ENCODE measurements at places on chromosomes 5 and 9.

DNA sequence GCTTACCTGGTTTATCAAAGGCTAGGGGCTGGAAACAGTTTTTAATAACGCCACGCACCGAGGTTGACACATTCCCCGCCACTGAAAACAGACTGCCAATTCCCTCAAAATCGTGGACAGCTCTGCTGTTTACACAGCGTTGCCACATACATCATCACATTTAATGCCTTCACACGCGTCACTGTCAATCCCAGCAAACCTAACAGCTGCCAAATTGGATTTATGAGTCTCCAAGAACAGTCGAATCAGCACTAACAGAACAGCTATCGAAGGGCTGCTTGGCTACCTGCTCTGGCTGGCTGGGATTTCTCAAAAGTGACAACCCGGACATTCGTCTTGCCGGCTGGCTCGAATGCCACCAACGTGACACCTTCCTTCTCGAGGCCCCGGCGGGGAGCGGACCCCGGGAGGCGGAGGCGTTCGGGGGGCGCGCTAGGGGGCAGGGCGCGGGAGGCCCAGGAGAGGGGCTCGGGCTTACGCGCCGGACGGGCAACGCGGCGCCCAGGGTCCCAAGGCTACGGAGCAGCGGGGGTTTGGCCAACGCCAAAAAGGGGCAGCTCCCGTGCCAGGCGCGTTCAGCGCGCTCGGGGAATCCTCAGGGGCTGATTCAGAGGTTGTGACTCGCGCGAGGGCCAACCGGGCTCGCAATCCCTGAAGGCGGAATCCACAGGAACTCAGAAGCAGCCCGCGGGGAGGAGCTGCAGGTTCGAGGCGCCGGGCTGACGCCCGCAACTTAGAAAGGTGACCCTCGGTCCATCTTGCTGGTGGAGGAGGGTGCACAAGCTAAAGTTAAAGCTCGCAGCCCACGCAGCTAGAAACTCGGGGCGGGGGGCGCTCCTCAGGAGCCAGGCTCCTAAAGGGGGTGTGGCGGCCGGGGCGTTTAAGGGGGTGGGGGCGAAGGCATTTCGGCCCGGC is 1.2 kb downstream of the CDC14B start:
- H3K4me3 ChIP-seq, result peak overlapping the region; percentile 62
- H3K27me3 ChIP-seq, result no peaks in the 10 kb centered on the region
- peak; percentile 42 for DNase-seq
- peaks cover 29% of the 10 kb centered on the region for H3K4me1 ChIP-seq
- no peak overlapping the region for H3K27ac ChIP-seq

DNA sequence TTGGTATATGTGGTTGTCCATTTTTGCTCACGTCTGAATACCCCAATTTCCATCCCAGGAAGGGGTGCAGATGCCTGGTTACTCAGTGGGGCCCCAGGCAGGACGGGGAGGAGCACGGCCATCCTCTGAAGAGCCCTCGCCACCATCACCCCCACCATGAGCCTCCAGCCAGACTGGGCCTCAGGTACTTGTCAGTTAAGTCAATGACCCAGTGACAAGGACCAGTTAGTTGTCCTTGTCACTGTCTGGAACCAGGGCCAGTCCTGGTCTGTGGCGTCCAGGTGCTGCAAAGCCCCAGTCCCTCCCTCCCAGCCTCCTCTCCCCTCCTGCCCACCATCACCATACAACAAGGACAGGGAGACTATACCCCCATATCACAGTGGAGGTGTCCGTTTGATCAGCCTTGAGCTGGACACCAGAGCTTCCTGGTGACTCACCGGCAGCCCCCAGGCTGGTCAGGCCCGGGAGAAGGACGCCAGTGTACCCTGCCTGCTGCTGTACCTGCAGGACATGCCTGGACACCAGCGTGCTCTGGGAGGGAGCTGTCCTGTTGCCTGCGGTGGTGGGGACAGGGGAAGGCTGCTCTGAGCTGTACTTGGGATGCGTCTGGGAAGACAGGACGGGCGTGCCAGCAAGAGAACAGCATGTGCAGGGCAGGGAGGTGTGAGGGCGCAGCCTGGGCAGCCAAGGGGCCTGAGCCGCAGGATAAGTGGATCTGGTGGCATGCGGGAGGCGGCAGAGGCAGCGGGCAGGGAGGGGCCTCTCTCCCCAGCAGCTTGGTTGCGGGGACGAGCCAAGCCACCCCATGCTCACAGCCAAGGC is 32.6 kb upstream of the TTLL11 start:
- H3K4me3 ChIP-seq, result peak overlapping the region; percentile 64
- H3K36me3 ChIP-seq, result no peaks in the 10 kb centered on the region
- H3K4me1 ChIP-seq, result peaks cover 13% of the 10 kb centered on the region
- peaks cover 19% of the 10 kb centered on the region for H3K27me3 ChIP-seq

DNA sequence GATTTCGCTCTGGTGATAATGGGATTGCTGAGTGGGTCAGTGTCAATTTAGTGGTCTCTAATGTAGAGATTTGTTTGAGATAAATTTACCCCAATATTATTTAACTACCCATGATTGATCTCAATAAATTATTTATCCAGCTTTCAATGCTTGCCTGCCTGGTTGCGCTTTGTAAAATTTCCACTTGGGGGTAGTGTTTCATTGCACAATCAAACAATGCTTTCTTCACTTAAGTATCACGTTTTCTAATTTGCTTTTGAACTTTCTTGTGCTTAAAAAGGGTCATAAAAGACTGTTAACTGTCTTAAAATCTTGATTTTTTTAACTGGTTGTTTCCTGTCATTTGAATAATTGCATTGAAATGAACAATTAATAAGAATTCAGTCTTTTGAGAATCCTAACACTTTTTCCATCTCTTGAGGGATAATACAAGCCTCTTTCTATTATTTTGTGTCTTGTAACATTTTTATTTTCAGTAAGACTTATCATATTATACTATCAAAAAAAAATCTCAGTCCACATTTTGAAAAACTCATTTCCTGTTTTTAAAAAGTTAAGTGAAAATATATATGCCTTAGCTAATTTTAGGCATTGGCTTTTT is 18.7 kb downstream of the HSD17B4 start:
- H3K36me3 ChIP-seq, result peaks cover 21% of the 10 kb centered on the region
- peaks cover 3% of the 10 kb centered on the region for H3K4me1 ChIP-seq
- no peaks in the 10 kb centered on the region for H3K27me3 ChIP-seq
- peak; percentile 65 for DNase-seq

DNA sequence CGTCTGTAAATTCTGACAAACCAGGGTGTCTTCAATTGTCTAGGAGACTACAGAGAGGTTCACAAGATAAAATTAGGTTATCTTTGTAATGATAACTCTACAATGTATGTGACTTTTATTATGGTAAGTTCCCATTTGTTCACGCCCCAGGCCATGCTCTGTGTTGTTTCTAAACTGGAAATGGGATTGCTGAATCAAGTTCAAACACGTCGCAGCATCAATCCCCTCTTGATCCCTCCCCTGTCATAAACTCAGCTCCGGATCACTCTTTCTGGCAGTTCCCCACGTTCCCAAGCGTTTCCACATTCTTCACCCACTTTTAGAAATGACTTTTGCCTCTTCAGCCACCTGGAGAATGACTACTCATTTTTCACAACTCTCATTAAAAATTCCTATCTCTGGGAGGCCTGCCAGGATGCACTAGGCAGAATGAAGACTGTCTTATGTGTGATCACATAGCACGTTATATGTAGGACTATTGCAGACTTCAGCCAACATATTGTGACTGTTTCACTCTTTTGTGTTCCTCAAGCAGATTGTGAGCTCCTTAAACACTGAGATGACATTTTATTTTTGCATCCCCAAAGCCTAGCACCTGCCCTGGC is 1124.2 kb upstream of the WWC1 start:
- DNase-seq, result no peak
- H3K27ac ChIP-seq, result no peak overlapping the region
- no peaks in the 10 kb centered on the region for H3K4me1 ChIP-seq
- H3K27me3 ChIP-seq, result no peaks in the 10 kb centered on the region
- H3K36me3 ChIP-seq, result no peaks in the 10 kb centered on the region

GRCh38 chr9:26956860-26957233 is 635 bp downstream of the IFT74 start:
- DNase-seq, result no peak
- H3K27ac ChIP-seq, result peak overlapping the region; percentile 99
- H3K36me3 ChIP-seq, result peaks cover under 1% of the 10 kb centered on the region

- DNase-seq, result peak; percentile 81
- peaks cover 5% of the 10 kb centered on the region for H3K36me3 ChIP-seq
- H3K27me3 ChIP-seq, result no peaks in the 10 kb centered on the region
- peaks cover 47% of the 10 kb centered on the region for H3K4me1 ChIP-seq
Measured at GRCh38 chr5:141512390-141512910, 23.6 kb downstream of the PCDHGC5 start.

DNA sequence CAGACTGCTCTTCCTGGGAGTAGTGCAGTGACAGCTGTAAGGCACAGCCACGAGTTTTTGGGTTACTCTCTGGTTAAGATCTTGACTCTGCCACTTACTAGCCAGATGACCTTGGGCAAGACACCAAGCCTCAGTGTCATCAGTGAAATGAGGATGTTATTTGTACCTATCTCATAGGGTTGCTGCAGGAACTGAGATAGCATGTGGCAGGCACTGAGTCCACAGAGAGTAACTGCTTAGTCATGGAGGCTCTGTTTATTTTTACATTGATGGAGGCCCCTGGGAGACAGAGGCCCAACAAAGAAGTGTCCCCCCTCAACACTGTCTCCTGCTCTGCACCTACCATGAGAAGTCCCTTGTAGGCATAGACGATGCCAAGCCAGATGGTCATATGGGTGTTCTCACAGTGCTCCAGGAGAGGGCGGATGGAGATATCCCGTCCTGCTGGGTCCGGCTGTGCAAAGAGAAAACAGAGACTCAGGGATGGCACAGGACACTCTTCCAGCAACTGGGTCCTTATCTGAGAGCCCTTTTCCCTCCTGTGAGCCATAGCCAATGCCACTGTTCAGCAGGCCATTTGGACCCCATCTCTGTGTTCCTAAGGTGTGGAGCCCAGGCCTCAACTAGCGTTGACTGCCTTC is 55.4 kb upstream of the TBC1D2 start:
- peak; percentile 59 for DNase-seq
- H3K36me3 ChIP-seq, result no peaks in the 10 kb centered on the region
- H3K27me3 ChIP-seq, result peaks cover 2% of the 10 kb centered on the region
- no peak overlapping the region for H3K27ac ChIP-seq

GRCh38 chr9:137956688-137957385 is 79.3 kb downstream of the CACNA1B start:
- DNase-seq, result no peak
- no peak overlapping the region for H3K27ac ChIP-seq
- H3K4me1 ChIP-seq, result no peaks in the 10 kb centered on the region
- peaks cover 2% of the 10 kb centered on the region for H3K27me3 ChIP-seq
- no peak overlapping the region for H3K4me3 ChIP-seq

DNA sequence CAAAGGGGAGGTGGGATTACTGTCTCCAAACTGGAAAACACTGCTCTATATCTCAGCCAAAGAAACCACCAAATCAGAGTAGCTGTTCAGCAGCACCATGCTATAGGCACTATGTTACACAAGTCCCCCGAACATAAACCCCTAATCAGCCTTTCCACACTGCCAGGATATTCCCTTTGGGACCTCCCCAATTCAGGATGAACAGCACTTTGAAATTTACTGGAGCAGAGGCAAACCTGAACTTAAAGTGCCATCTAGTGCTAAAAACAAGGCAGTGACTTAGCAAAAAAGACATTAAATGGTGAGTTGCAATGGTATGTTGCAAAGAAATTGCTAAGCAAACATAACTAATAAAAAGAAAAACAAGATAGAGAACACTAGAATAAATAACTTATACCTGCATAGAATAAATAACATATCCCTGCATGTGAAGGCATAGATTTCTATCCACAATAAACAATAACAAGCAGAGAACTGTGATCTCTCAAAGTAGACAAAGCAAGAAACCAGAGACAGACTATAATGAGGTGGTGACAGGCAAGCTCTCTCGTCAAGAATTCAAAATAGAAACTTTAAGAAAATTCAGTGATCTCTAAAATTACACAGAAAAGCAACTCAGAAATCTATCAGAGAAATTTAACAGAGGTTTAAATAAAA is 584.4 kb upstream of the ACO1 start:
- H3K4me1 ChIP-seq, result no peaks in the 10 kb centered on the region
- H3K27ac ChIP-seq, result no peak overlapping the region
- H3K36me3 ChIP-seq, result no peaks in the 10 kb centered on the region
- no peak overlapping the region for H3K4me3 ChIP-seq
- peak; percentile 26 for DNase-seq

DNA sequence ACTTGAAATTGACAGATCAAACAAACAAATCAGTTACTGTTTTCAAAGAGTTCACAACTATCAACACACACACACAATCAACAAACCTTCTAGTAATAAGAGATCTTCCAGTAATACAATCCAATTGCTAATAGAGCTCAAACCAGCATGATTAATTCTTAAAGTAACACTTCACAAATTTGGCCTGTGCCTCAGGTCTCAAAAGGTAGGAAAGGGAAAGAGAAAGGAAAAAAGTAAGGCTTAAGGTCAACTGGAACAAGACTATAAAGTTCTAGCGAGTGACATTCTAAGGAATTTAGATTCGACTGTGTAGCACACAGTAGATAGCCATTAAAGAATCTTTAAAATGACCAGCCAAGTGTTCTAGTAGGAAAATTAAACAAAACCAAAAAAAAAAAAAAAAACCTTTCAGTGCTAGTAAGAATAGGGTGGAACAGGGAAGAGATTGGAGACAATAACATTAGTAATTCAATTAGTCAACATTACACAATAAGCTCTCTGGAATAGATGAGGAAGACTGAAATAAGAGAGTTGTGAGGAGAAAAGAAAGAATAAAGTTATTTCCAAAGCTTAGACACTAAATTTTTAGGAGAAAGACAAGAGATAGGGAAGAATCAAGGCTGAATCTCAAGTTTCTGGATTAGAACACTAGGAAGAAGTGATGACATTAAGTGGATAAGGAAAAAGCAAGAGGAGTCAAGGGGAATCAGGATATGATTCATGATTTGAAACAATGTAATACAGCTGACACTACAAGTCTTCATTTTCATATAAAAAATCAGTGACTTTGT is 86.1 kb downstream of the FBXL17 start:
- H3K4me3 ChIP-seq, result no peak overlapping the region
- H3K27ac ChIP-seq, result no peak overlapping the region
- no peak for DNase-seq
- H3K36me3 ChIP-seq, result no peaks in the 10 kb centered on the region

GRCh38 chr5:127290019-127290945 is at the start of gene MEGF10:
Gene MEGF10, plus strand, starts transcription at chr5:127290796. Its CDS starts 40,513 bp downstream, at chr5:127331309.
- H3K4me3 ChIP-seq, result peak within 1 kb of the TSS; percentile 62
- H3K36me3 ChIP-seq, result no peaks in the 10 kb centered on the region
- H3K27me3 ChIP-seq, result peaks cover 17% of the 10 kb centered on the region
- H3K4me1 ChIP-seq, result peaks cover 10% of the 10 kb centered on the region

GRCh38 chr9:114919611-114920010 is 10.8 kb downstream of the TNFSF8 start:
- peaks cover 5% of the 10 kb centered on the region for H3K36me3 ChIP-seq
- H3K4me1 ChIP-seq, result peaks cover under 1% of the 10 kb centered on the region
- no peak overlapping the region for H3K4me3 ChIP-seq
- H3K27ac ChIP-seq, result no peak overlapping the region

GRCh38 chr5:76816110-76816831 is 2.6 kb upstream of the F2RL1 start:
- no peak overlapping the region for H3K4me3 ChIP-seq
- H3K27me3 ChIP-seq, result no peaks in the 10 kb centered on the region
- H3K36me3 ChIP-seq, result no peaks in the 10 kb centered on the region
- peaks cover 16% of the 10 kb centered on the region for H3K4me1 ChIP-seq
- H3K27ac ChIP-seq, result no peak overlapping the region

Measured in common myeloid progenitor, CD34-positive (primary cell).